ENCODE measurements at places on chromosomes 3 and 15.

- no peak for DNase-seq
These were observed 25.0 kb upstream of the CTSH start for GRCh38 chr15:78969687-78970349.

DNA sequence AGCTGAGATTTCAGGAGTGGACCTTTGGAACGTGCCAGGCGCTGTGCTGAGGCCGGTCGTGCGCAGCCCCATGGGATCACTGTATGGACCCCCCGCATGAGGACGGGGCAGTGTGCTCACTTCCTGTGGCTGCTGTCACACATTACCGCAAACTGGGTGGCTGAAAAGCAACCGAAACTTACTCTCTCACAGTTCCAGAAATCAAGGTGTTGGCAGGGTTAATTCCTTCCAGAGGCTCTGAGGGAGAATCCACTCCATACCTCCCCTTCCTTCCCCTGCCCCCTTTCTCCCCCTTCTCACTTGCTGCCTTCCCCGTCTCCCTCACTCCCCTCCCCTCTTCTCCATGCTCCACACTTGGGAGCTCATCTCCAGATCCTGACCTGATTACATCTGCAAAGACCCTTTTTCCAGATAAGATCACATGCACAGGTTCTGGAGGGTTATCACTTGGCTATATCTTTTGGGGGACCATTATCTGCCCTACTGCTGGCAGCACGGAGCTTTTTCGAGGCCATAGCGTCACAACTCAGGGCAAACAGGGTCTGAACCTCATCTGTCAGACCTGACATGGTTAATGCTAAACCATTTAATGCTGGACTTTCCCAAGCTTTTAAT lies 41.2 kb downstream of the KLF13 start:
- no peak for DNase-seq

GRCh38 chr3:150302246-150302645 lies 105.9 kb upstream of the TSC22D2 start:
- DNase-seq, result no peak

DNA sequence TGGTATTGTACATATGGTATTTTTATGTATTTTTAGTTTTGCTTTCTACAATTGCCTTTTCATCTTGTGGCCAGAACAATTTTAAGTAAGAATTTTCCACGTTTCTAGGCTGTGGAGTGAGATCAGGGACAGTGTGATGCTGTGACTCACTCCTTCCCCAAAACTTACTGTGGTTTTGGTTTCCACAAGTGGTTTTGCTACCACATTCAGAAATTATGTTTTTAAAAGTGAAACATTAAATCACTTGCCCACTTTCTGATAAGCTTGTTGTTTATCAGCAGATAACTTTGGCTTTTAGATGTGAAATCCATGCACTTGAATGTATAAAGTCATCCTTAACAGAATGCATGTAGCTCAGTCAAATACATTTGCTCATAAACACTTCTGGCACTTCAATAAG lies 192.2 kb upstream of the THRB start:
- no peak for DNase-seq

GRCh38 chr3:170712798-170713197 lies 126.9 kb upstream of the SLC7A14 start:
- DNase-seq, result no peak

DNA sequence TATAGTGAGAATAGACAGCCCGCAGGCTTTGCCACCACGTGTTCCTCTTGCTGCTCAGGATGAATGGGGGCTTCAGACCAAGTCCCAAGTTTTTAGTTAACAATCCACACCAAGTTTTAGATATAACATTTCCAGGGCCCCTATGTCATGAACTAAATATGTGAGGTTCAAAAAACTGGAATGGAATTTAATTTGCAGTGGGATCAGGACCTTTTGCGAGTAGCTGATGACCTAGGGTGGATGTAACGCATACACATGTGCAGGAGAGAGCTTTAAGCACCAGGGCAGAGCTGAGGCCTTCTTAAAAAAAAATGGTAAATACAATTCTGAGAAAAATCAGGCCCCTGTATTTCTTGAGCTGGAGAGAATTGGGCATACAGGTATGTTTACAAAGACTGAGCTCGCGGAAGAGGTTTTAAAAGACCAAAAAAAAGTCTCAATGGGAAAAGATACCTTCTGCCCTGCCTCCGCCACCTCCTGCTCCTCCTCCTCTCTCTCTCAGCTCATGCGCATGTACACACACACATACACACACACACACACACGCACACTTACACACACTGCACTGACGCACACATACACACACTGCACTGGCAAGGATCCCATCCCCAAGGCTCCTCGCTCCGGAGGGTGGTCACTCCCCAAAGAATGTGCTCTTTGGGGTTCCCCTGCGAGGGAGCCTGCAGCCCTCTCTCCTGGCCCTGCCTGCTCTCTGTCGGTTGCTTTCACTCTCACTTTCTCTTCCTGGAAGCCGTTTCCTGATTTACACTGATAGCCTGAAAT lies 48.2 kb upstream of the IGF1R start:
- DNase-seq, result no peak
